H7 (cell line): ENCODE measurements at places on chromosomes 3 and 15.

- no peak for DNase-seq
Observed at GRCh38 chr3:4981294-4981664, 2.0 kb downstream of the BHLHE40 start.

DNA sequence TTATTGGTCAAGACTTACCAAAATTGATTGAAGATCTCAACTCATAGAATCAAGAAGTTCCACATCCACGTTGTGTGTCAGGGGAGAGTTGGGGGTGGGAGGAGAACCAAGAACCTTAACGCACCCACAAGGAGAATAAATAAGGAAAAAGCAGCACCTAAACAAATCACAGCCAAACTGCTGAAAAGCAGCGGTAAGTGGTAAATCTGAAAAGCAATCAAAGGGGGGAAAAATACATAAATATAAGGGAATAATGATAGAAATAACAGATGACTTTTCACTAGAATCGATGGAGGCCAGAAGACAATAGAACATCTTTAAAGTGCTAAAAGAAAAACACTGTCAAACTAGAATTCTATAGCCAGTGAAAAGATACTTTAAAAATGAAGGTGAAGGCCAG is 20.1 kb upstream of the BHLHE40 start:
- no peak for DNase-seq

DNA sequence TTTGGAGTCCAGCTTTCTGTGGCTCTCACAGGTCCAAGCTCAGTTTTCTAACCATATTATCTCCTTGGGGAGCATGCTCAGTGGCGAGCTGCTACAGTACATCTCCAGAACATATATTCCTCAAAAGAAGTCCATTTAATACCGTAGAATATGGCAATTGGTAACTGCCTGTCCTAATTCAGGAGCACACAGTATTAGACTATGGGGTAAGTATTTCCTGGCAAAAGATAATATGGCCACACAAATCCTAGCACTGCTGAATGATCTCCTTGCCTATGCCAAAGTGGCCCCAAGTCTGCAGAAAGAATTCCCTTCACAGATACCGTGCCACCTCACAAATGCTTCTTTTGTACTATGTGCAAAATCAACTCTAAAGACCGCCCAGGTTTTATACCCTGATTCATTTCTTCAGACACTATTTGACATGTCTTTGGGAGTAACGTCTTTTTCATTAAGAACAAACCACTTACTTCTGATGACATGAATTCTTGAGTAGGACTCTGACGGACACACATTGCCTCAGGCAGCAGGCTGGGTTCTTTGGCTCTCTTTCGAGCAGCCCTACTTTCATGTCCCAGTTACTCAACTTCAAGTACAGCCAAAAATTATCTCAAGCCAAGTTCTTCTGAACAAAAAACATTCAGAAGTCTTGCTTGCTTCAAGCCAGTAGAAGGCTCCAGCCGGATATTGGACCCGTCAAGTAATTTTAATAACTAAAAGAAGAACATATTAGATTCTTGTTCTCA is 368.3 kb upstream of the DCBLD2 start:
- DNase-seq = no peak

GRCh38 chr3:26590919-26591484 is 31.6 kb upstream of the LRRC3B start:
- DNase-seq = no peak

DNA sequence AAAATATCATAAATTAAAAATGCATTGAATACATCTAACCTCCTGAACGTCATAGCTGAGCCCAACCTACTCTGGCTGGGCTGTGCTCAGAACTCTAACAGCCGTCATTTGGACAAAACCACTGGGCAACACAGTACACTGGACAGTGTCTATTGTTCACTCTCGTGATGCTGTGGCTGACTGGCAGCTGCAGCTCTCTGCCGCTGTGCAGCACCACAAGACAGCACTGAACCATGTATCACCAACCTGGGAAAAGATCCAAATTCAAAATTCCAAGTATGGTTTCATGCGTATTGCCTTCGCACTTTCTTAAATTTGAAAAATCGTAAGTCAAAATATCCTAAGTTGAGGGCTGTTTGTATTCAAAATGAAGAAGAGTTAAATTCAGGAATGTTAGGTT is 145.1 kb upstream of the CNTN4 start:
- no peak for DNase-seq
